ENCODE measurements at places on chromosomes 12 and 14.

DNA sequence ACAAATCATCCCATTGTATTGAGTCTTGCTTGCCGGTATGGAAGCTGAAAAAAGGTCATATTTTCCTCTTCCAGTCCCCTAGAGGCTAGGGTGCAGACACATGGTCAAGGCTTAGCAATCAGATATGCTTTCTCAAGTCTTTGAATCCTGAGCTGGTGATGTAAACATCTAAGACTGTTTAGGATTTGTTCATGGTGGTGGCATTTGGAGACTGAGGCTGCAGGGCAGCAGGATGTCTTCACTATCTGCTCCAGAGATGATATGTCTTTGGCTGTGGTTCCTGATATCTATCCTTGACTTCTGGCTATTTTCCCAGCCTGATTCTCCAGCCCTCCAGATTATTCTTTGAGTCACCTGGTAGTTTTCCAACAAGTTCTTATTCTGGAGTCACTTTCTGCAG is 50.5 kb upstream of the DACT1 start:
- no peak for DNase-seq

DNA sequence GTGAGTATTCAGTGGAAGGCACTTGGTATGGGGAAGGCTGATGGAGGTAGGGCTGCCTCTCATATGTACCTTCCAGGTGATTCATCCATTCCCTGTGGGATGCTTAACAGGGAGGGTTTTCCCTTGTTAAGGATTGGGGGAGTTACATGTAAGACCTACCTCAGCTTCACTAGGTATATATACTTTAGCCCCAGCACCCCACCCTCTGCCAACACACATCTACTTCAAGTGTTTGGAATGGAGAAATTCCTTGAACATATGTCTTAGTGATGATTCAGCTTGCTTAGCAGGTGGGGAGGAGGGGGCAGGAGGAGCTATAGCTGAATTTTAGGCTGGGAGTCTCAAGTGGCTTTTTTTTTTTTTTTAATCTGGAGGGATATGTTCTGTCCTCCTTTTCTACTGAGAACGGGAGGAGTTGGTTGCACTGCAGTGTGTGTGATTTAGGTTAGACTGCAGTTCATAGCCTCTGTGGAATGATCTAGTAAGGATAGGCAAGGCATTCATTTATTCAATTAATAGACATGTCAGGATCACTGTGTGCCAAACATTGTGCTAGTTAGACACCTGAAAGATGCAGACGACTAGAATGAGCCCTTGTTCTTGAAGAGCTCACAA is 1.7 kb downstream of the PIP4K2C start:
- DNase-seq: no peak

GRCh38 chr14:99792551-99793212 is 531 bp upstream of the EML1 start:
- no peak for DNase-seq

GRCh38 chr14:82647088-82647810 is 1113.6 kb upstream of the SEL1L start:
- no peak for DNase-seq

DNA sequence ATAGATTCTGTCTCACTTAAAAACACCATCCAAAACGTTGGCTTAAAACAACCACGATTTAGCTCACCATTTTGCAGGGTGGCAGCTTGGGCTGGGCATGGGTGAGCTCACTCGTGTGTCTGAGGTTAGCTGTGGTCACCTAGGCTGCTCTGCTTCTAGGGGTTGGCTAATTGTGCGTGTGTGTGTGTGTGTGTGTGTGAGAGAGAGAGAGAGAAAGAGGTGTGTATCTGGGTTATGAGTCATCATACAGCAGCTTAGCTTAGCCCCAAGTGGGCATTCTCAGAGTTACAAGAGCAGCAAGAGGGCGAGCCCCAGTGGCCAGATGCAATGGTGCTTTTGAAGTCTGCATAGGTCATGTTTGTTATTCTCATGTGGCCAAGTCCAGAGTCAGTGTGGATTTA is 6.0 kb downstream of the FBXW8 start:
- peak; percentile 23 for DNase-seq

DNA sequence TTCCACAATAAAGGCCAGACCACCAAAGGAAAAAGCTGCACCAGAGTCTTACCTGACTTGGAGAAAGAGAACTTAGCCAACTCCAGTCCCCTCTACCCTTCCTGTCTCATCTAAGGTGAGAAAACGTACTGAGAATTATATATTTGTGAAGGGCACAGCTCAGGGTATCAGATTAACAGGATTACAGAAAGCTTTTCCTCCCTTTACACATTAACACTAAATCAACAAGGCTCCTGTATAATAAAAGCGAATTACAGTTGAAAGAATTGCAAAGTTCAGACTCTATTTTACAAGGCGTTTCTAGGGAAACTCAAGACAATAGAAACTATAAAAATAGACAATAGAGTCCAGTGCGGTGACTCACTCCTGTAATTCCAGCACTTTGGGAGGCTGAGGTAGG is 82.7 kb upstream of the RPL10L start:
- no peak for DNase-seq

DNA sequence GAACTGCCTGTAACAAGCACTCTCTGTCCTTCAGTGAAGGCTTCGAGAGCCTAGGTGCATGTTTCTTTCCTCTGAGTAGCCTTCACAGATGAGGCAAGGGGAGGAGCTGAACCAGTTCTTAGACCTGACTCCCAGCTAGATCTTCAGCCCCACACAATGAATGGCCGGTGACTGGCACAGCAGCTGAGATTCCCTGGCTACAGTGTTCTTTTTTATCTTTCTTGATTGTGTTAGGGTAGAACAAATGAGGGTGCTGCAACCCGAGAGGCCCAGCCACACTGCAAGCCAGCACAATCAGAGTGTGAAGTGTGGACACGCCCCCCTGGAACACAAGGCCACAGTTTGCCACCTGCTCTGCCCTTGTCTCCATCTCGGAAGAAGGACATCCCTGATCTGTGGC is 19.1 kb upstream of the COL2A1 start:
- no peak for DNase-seq

- no peak for DNase-seq
Measured at GRCh38 chr14:99576304-99576703, 27.7 kb downstream of the CCDC85C start.

- DNase-seq: no peak
Measured at GRCh38 chr12:124111006-124111405, 138.0 kb downstream of the ZNF664 start.

DNA sequence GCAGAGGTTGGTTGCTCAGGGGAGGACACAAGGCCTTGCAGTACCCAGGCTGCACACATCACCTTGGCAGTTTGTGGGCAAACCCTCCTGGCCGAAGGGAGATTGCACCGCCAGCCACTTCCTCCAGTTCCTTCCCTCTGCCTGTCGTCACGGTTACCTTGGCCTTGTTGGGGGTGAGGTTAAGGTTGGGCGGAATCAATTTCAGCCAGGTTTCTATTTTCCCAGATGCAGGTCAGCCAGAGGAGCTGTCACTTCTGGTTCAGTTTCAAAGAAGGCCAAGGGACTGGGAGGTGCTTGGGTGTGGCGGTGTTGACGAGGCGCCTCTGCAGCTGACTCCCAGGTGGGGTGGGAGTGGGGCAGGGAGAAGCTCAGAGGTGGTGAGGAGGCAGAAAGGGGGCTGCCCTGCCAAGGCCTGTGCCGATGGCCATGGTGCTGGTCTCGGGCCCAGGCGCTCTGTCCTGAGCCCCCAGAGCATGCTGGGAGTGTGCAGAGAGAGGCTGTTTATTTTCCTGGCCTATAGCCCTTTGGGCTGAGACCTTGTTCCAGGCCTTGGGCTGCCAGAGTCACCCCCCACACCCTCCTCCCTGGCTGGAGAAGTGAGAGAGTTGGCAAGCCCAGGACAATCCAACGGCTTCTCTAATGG is 31.4 kb downstream of the JDP2 start:
- no peak for DNase-seq

DNA sequence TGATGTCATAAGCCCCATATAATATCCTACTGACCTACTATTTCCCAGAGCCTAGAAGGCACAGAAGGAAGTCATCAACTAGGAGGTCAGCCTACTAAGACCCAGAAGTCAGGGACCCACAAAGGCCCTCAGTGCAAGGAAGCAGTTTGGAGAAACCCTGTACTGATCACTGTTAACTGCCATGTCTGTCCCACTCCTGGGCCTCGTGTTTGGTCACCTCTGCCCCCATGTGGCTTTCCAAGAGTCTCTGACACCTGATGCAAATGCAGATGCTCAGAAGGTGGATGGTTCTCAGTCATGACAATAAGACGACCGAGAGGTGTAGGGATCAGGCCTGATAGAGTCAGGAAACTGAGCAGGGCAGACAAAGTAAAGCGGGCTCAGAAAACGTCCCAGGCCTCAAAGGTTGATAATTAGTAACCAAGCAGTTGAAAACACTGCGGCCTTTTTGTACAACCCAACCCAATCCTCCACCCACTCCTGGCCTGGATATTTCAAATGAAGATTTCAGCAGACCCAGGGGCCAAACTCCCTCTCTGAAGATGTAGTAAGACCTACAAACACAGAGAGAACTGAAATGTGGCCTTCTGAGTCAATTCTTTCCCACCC is 23.4 kb downstream of the PRKAB1 start:
- no peak for DNase-seq

DNA sequence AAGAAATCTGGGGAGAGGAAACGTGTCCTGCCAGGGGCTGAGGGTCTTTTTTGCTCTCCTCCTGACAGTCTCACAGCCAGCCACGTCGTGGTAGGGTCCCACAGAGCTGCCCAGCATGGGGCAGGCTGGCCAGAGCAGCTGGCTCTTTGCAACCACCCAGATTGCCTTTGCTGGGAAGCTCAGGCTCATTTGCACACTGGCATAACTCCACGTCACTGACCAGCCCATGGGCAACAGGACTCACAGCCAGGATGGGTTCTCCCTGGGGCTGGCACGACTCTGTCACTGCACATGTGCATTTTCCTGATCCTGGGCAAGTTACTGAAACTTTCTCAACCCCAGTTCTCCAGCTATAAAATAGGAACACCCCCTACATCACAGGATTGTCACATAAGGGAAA is 242.2 kb downstream of the DPF3 start:
- no peak for DNase-seq

DNA sequence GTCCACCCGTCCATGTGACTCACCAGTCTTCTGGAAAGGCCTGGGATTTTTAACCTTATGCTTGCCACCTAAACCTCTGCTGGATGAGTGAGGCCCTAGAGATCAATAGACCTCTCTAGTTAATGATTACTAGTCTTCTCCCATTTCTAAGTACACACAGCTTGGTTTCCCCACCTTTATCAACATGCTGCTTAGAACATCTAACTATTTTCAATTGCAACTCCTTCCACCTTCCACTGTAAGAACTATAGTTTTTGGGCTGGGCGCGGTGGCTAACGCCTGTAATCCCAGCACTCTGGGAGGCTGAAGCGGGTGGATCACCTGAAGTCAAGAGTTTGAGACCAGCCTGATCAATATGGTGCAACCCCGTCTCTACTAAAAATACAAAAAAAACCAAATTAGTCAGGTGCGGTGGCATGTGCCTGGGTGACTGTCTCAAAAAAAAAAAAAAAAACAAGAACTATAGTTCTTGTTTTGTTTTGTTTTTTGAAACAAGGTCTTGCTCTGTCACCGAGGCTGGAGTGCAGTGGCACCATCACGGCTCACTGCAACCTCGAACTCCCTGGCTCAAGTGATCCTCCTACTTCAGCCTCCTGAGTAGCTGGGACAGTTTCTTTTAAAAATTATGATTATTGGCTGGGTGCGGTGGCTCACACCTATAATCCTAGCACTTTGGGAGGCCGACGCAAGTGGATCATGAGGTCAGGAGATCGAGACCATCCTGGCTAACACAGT is 18.7 kb upstream of the MDM2 start:
- no peak for DNase-seq

GRCh38 chr12:93127107-93127560 is 198.0 kb upstream of the EEA1 start:
- DNase-seq: no peak

GRCh38 chr12:124592050-124592449 is 24.6 kb upstream of the NCOR2 start:
- no peak for DNase-seq

GRCh38 chr12:41769810-41770209 is 374.9 kb downstream of the GXYLT1 start:
- DNase-seq: no peak

DNA sequence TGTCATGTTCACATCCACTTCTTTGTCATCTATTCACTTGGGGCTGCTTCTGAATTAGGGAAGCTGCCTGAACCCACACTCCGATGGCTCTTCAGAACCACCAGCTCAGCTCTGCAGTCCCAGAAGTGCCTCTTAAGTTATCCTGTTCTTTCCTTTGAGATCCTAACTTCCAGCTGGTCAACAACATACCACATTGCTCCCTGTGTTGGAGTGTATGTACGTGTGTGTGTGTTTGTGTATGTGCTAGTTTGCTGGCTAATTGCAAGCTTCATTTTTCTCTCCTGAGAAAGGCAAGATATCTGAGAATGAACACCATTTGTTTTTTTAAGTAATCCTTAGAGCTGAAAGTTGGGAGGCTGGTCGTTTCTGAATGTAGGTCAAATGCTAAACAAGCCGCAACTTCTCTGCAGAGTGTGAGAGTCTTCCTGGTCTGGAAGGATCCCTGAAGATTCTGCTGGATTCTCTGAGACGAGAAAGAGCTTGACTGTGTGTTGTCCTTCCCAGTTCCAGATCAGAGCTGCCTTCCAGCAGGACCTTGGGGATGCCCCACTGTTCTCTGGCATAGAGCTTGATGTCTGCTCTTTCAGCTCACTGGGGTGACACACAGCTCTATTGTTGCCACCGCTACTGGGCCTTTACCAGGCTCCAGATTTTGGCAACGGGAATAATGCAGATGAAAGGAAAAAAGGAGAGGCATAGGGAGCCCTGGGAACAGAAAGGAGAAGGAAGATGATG is 839 bp downstream of the GSG1 start:
- no peak for DNase-seq

DNA sequence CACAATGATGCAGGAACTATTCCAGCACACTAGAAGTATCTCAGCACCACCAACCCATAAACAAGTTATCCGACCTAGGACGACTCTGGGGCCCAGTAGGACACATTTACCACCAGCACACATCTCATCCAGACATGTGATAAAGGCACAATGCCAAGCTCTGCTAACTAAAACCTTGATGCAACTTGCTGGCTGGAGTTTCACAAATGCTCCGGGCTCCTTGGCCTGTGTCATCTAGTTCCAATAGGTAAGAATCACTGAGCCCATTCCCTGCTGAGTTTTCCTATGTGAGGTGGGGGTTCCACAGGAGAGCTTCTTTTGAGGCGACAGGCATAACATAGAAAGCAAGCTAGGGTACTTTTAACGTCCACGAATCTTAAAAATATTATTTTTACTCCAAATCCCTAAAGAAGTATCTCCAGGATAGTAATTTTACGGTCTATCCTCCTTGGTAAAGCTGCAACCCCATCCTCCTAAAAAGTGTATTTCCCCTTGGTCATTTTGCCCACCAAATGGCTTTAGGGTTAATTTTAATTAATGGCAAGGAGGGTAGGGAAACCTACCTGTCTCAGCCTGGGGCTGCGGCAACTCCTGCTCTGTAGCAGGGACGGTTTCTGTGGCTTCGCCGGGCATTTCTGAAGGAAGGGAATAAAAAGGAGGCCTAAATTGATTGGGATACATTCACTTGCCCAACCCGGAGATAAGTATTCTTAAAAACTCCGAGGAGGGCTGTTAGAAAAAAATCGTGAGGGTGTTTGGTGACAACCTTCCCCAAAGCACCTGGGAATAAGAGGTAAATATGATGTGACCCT is 1.0 kb downstream of the NACA start:
- peak; percentile 9 for DNase-seq

GRCh38 chr12:114476159-114476558 is 70.2 kb upstream of the TBX5 start:
- DNase-seq: no peak

- no peak for DNase-seq
Measured at GRCh38 chr14:70726651-70727375, 82.5 kb downstream of the MAP3K9 start.

GRCh38 chr12:22088886-22089285 is 42.9 kb downstream of the CMAS start:
- DNase-seq: no peak

GRCh38 chr12:108853981-108854446 is 3.4 kb downstream of the SSH1 start:
- no peak for DNase-seq

All from GM13977 (cell line).